Naive thymus-derived CD4-positive, alpha-beta T cell (primary cell): ENCODE measurements at places on chromosomes 2 and 18. TPM values are rescaled to one million over a fixed set of nuclear protein-coding genes. Genes with fewer than 3 reads are reported as not detected.

- no peak for DNase-seq
Observed at GRCh38 chr2:232836934-232837333, 33.1 kb upstream of the SNORC start.

DNA sequence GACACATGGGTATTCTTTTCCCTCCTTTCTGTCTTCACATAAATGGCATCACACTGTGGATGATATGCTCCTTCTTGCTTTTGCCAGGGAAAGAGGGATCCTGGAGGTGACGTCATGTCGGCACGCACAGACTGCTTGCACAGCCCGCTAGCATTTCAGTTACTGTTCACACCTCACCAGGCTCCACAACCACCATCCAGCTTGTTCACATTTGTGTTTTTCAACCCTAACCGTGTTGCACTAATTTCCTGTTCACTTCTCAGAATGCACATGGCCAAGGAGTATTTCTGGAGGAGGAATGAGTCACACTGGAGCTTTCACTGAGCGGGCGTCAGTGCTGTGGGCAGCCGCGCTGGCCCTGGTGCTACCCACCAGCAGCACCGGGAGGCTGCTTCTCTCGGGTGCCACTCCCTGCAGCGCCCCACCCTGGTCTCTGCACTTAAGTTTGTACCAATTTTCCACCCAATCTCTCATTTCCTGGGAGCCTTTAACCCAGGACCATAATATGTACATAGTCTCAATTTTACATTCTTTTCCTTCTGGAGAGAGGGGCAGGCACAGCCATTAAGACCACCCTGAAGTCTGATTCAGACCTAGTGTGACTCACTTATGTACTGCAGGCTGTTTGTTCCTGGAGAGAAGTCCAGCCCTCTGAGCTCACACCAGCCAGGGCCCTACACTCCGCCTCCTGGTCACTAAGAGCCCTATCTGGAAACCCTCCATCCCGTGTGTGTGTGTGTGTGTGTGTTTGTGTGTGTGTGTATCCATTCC is 65.1 kb downstream of the MBP start:
- no peak for DNase-seq

- no peak for DNase-seq
Observed at GRCh38 chr18:9449600-9450414, 25.5 kb upstream of the RALBP1 start.

DNA sequence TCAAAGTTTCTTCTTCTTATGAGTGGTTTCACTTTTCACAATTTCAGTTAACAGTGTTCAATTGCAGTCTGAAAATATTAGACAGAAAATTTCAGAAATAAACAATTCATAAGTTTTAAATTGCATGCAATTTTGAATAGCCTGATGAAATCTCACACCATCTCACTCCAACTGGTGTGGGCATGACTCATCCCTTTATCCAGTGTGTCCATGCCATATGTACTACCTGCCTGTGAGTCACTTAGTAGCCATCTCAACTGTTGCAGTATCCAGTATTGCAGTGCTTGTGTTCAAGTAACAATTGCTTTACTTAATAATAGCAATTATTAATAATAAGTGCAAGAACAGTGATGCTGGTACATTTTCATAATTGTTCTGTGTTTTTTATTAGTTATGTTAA is 1202.5 kb downstream of the DSC3 start:
- DNase-seq, result no peak

Gene LAPTM4A
- 103 TPM for polyA plus RNA-seq

Gene MYO5B
- 0.04 TPM for polyA plus RNA-seq
